Left ventricle myocardium superior (tissue), 1 donor: ENCODE measurements at places on chromosomes 12 and 14. TPM values are rescaled to one million over a fixed set of nuclear protein-coding genes. Genes with fewer than 3 reads are reported as not detected.
A peak's percentile ranks its signal among the peaks of the same experiment; 100 is the strongest.

GRCh38 chr12:107660235-107660634 is 25.4 kb upstream of the PWP1 start:
- no peak for DNase-seq

GRCh38 chr14:76765461-76765931 is 4.2 kb downstream of the VASH1 start:
- DNase-seq: no peak

DNA sequence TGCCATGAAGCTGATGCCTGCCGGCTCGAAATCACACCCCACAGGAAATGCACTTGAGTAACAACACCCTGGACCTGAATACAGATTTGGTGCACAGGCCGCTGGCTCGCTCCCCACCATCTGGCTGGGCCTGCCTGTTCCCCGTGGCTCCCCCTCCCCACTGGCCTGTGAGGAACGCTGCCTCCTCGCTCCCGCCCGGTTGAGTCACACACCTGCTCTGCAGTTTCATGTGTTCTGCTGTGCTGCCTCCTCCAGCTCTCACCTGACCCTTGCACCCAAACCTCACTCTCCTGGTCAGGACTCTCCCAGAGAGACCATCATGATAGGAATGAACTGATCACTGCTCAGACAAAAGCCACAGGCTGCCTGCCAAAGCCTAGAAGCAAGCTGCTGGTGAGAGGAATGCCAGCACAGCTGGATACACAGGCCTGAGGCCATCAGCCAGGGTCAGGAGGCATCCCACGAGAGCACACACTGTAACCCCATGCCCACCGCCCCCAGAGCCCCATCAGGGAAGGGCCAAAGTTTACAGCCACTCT is 3.8 kb upstream of the SIVA1 start:
- peak; percentile 55 for DNase-seq

GRCh38 chr12:104376650-104377513 is 73.3 kb downstream of the EID3 start:
- no peak for DNase-seq

GRCh38 chr14:98947911-98948595 is 323.9 kb downstream of the BCL11B start:
- no peak for DNase-seq

DNA sequence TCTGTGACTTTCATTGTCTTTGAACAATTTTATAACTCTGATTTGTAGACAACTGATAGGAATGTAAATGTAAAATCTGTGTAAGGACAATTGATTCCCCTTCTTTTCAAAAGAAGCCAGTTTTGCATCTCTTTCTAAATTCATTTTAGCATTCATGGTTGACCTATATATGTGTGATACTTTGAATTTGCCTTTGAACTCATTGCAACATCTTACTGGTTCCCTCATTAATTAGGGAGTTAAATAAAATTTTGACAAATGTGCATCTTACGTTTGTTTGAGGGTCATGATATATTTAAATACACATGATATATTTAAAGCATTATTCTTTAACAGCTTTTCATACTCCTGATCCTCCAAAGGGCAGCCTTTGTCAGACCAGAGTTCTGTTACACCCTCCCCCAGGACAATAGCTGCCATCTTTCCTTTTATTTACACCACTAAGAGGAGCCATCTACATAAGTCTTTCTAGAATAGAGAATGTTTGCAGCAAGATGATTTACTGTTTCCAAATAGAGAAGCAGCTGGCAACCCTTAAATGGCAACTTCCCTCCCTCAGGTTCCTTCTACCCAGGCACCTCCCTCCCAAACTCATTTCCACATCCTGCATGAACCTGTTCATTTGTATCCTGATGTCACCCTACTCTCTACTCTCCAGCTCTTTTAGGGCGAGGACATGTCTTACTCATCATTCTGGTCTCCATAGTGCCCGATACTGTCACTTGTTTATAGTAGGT is 40.2 kb upstream of the APPL2 start:
- DNase-seq: no peak

- no peak for DNase-seq
Observed at GRCh38 chr12:95836185-95836609, 22.6 kb upstream of the SNRPF start.

COQ5 gene
- 38.0 TPM for total RNA-seq

ANO2 gene
- 16.1 TPM for total RNA-seq

KRT71 gene
- total RNA-seq: not detected

KCNH5 gene
- 0.22 TPM for total RNA-seq

OR6C2 gene
- not detected for total RNA-seq

SPIC gene
- total RNA-seq: not detected

P2RX7 gene
- 1.9 TPM for total RNA-seq

TPH2 gene
- not detected for total RNA-seq
